ENCODE measurements at places on chromosomes 12 and 14.

- no peak for DNase-seq
Measured at GRCh38 chr12:96117460-96117859, 76.7 kb upstream of the ELK3 start.

GRCh38 chr12:118327391-118327790 is 45.3 kb downstream of the TAOK3 start:
- no peak for DNase-seq

DNA sequence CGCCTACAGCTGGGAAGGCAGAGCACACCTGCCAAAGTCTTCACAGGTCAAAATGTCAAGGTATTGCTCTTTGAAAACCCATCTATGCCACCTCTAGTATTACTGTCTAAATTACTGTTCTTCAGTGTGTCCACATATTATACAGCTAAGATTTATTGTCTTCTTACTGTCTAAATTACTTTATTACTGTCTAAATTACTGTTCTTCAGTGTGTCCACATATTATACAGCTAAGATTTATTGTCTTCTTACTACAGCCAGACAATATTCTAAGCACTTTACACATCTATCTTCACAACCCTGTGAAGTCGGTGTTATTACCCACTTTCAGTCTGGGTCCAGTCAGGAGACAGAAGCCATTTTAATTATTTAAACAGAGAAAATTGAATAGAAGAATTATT is 173.9 kb downstream of the MYRFL start:
- no peak for DNase-seq

- no peak for DNase-seq
Measured at GRCh38 chr14:78904094-78904493, 733.9 kb downstream of the NRXN3 start.

DNA sequence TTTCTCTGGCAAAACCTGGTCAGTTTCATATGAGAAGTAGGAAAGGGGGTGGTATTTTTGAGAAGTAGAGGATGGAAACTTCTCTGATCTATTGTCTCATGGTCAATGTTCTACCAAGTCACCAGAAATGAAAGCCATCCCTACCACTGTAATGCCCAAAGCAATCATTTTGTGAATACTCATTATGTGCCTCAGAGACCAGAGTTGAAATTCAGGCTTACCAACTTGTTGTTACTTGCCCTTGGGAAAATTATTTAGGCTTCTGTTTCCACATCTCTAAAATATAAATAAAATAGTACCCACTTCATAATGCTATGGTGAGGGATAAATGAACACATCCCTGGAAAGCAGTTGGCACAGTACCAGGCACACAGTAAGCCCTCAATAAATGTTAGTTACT is 723.7 kb upstream of the TBX3 start:
- DNase-seq: no peak

DNA sequence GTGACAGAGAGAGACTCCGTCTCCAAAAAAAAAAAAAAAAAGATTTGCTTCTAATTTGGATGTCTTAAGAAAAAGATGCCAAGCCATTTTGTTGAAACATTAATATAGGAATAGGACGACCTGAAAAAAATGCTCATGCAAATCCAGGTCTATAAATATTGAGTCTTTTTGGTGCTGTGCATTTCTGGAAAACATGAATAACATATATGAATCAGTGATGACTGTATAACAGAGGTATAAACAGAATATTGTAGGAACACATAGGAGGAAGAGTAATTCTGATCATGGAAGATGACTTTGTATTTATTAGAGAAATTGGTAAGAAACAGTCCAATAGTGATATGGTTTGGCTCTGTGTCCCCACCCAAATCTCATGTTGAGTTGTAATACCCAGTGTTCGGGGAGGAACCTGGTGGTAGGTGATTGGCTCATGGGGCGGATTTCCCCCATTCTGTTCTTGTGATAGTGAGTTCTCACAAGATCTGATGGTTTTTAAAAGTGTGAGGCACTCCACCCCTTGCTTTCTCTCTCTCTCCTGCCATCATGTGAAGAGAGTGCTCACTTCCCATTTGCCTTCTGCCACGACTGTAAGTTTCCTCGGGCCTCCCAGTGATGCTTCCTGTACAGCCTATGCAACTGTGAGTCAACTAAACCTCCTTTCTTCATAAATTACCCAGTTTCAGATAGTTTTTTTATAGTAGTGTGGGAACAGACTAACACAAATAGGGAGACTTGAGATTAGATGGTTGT is 3.0 kb upstream of the SRSF5 start:
- DNase-seq: no peak

- DNase-seq: no peak
Measured at GRCh38 chr14:81009346-81009745, 53.9 kb downstream of the TSHR start.

DNA sequence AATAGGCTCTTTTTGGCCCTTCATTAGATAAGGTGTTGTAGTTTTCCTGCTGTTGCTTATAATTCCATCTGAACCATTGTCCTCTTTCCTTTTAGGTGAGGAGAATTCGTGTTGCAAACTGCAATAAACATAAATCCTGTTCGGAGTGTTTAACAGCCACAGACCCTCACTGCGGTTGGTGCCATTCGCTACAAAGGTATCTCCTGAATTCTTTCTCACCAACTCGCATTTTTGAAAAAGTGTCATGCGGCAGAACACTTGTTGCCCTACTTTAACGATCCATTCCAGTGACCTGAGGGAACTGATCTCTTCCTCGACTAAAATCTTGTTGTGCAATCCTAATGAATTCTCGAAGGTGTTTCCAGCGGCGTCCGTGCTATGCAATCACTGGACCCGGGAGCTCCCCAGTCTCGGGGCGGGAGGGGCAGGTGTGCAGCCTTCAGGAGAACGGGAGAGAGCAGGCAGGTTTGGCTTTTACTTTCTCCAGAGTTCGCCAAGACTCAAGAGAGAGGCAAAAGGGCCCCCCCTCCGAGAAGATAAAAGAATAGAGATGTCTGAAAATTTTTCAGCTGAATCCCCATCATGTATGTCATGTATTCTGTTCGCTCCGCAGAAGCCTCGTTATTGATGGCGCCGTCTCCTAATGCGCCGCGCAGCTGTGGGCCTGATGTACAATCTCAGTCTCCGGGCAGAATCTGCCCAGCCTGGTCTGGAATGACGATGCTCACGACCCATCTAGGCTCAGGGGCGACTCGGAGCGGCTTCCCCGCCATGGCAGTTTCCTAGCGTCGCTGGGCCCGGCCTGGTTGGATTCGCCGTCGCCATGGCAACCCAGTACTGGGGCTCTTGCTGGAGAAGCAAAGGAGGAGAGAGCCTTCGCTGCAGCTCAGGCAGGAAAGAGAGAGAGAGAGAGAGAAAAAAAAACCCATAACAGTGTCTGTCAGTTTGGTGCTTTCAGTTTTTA is 38.2 kb downstream of the PLXNC1 start:
- peak; percentile 26 for DNase-seq

DNA sequence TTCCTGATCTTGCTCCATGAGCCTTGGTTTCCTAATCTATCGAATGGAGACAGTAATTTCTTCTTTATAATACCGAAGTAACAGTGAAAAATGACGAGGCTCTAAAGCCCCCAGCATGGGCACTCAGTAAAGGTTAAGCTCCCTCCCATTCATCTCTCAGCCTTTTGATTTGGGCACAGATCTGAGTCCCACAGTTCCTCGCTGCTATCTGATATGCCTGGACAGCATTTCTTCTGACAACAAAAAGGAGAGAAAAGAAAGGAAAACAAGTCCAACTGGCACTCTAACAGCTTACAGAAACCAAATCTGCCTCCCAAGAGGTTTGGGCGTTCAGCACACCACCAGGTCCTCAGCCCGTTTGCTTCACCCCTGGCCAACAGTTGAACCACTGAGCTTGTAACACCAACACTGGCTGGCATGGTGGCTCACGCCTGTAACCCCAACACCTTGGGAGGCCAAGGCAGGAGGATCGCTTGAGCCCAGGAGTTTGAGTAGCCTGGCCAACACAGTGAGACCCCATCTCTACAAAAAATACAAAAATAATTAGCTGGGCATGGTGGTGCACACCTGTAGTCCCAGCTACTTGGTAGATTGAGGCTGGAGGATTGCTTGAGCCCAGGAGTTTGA is 19.5 kb downstream of the CCDC88C start:
- DNase-seq: no peak

DNA sequence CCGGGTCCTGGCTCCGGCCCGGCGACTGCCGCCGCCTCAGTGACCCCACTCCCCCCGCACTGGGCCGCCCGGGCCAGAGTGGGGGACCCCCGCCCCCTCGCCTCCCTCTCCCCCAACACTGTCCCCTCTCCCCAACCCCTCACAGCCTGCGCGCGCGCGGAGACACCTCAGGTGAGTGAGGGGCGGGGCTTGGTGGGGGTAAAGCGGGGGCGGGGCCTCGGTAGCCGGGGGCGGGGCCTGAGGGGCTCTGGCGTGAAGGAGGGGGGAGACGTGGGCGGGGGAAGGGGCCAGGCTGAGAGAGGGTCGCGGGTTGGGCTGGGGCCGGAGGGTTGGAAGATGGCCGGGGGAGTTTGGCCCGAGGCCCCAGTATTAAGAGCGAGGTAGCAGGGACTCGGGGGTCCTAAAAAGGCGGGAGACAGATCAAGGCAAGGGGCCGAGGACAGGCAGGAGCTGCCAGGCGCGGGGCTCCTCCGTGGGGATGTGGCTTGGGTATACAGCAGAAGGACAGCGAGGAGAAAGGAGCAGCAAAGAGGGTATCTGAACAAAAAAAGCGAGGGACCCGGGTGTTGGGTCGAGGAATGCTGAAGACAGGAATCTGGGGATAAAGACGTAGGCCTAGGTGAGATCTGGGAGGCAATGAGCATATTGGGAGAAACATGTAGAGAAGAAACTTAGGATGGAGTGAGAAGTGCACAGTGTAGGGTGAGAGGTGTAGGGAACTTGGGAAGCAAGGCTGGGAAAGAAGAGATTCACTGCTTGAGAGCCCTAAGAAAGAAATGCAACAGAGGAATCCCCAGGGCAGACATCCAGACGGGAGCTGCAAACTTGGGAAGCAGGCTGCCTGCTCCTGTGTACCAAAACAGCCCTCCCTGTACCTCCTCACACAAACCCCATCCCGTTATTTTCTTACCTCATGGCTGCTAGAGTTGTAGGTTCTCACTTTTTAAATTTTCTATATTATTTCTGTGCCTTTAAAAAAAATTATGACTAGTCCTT is 10.8 kb downstream of the SUOX start:
- DNase-seq: peak; percentile 71

DNA sequence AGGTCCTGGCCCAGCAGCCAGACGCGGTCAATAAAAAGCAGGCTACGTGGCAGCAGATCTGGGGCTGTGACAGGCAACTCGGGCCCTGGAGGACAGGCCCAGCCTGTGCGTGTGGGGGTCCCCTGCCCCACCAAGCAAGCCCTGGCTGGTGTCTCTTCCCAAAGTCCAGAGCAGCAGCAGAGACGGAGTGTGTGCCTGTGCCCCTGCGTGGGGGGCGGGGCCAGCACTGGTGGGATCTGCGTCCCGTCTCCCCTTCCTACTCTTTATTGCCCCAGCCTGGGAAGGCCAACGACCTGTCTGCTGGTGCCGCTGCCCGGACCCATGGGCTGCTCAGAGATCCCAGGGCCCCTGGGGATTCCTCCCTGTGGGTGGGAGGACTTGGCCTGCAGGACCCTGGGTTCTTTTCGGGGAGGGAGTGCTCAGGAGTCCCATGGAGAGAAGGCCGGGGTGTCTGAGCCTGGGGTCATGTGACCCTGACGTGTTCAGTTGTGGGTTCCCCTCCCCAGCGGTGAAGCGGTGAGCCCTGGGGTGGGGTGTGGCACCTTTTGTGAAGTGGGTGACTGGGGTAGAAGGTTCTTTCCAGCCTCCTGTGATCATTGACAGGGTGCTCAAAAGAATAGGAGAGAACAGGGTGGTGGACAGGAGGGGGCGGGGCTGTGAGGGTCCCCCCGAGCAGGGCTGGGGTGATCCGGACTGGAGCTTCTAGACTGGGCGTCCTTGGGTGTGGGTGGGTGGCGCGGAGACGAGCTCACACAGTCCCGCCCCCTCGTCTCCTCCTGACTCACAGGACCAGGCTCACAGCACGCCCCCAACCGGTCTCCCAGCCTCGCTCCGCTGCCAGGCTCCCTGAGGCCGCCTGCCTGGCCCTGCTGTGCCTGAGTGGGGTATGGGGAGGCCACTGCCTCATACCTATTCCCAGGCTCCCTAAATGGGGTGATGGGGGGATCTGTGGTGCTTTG is 22.4 kb downstream of the ASPG start:
- DNase-seq: no peak

DNA sequence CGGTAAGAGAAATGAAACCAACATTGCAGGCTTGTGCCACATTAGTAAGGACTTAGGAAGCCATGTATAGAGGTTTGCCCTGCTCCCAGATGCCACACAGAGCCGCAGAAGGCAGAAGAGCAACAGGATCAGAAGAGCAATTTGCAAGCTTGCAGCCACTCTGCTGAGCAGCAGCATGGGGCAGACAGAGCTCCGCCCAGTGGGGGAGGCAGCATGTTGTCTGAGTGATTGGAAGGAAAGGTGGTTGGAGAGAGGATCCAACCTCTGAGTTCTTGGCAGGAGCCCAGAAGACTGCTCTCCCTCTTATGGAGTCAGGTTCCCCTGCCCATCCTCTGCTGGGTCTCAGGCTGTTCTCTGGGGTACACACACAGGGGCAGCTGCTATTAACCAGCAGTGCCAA is 2.3 kb upstream of the KRT6A start:
- no peak for DNase-seq

GRCh38 chr12:81963026-81963425 is 203.9 kb upstream of the PPFIA2 start:
- no peak for DNase-seq

DNA sequence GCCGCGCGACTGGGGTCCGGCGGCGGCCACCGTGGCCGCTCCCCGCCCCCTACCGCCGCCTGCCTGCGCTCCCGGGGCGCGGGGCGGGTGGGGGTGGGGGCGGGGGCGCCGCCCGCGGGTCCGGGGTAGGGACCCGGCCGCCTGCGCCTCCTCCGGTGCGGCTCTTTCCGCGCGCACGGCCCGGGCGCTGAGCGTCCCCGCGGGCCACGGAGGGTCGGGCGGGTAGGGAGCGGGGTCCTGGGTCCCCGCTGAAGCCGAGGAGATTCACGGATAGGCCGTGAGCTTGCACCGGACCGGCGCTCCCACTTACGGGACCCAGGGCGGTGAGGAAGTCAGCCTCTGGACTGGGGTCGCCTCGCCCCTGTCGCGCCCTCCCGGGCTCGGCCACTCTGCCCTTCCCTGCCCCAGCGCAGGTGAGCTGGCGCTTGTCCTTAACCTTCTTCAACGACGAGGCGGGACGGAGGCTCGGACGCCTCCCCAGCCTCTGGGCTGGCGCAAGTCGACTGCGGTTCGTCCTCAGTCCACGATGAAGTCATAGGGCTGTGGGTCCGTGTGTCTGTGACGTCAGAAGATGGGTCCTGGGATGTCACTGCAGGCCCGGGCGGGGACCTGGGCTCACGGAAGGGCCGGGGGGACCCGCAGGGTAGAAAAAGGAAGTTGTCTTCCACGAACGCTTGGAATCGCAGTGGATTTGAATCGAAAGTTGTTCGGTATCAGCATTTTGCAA is 514 bp downstream of the FBXO34 start:
- peak; percentile 12 for DNase-seq

All from C1 segment of cervical spinal cord (tissue), 14 donors.